ENCODE measurements at places on chromosomes 3 and 15.

- no peak for DNase-seq
Observed at GRCh38 chr15:40252141-40252437, 13.2 kb downstream of the PAK6 start.

GRCh38 chr3:39638301-39638700 lies 170.8 kb downstream of the MOBP start:
- DNase-seq, result no peak

DNA sequence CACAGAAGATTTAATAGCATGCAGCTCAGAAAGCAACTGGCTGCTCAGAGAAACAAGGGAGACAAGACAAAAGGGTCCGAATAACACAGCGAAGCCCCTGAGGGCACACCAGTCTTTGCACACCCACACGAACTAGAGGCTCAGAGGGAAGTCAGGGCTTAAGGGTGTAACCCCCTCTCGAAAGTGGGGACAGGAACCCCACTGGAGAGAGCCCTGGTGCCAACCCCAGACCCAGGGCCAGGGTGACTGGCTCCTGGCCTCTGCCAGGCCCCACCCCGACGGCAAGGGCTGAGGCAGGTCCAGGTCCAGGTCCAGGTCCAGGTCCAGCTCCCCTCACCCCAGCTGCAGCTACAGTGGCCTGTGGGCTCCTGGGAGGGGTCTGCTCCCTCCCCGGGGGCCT lies 10.5 kb upstream of the PRR23E start:
- DNase-seq, result no peak

DNA sequence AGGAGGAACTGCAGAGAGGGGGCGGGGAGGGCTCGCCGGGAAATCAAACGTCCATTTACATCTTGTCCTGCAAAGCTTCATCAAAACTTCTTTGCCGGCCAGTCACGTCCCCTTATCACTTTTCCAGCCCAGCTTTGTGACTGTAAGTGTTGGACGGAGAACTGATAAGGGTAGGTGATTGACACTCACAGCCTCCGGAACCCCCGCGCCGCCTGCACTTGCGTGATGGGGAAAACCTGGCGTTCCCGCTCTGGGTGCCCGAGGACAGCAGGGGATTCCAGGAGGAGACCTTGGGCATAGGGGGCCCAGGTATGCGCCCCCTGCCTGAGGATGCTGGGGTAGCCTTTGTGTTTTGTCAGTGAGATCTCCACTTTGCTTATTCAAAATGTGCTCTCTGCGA lies 72.8 kb upstream of the ANKRD34C start:
- no peak for DNase-seq

- no peak for DNase-seq
Observed at GRCh38 chr3:156142702-156143101, 22.3 kb downstream of the KCNAB1 start.

GRCh38 chr3:120451806-120452205 lies 1.0 kb upstream of the FSTL1 start:
- DNase-seq, result no peak

DNA sequence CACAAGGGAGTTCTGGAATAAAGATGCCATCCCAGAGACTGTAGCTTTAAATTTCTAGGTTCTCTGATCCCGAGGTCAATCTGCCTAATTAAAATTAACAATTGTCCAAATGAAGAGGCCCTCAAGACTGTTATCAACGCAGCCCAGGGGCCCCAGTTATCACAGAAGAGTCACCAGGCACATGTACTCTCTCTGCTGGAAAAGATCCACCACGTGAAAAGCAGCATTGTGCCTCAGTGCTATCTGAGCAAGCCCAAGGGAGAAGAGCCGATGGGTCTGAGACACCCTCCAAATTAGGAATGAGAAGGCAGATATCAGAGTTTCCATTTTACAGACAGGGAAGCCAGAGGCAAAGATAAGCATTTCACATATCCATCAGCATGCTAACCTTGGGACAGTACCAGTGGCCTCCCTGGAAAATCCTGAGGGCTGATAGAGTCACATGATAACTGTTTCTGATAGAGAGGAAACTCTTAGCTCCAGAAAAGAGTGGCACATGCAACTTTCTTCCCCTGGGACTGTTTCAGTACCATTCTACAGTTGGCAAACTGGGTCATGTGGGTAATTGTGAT lies 55.5 kb downstream of the ITGB5 start:
- DNase-seq, result no peak

- DNase-seq, result no peak
Observed at GRCh38 chr15:54528021-54528420, 549.8 kb downstream of the UNC13C start.

GRCh38 chr3:18840535-18841137 lies 307.7 kb upstream of the KCNH8 start:
- DNase-seq, result no peak

- DNase-seq, result no peak
Observed at GRCh38 chr3:172478116-172478515, 29.9 kb upstream of the GHSR start.

DNA sequence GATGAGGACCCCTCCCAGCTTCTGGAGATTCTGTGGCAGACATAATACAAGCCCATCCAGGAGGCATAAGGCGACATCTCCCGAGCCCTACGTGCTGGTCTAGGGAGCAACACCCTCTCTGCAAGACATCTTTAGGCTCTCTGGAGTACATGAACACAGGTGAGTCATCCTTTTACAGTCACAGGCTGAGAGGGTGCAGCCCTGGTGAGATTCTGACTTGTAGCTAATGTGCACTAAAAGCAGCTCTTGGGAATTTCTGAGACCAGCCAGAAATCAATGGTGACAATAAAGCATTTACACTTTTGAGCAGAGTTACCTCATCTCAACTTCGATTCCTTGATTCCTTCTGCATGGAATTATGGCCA lies 131.1 kb downstream of the XXYLT1 start:
- DNase-seq, result no peak

DNA sequence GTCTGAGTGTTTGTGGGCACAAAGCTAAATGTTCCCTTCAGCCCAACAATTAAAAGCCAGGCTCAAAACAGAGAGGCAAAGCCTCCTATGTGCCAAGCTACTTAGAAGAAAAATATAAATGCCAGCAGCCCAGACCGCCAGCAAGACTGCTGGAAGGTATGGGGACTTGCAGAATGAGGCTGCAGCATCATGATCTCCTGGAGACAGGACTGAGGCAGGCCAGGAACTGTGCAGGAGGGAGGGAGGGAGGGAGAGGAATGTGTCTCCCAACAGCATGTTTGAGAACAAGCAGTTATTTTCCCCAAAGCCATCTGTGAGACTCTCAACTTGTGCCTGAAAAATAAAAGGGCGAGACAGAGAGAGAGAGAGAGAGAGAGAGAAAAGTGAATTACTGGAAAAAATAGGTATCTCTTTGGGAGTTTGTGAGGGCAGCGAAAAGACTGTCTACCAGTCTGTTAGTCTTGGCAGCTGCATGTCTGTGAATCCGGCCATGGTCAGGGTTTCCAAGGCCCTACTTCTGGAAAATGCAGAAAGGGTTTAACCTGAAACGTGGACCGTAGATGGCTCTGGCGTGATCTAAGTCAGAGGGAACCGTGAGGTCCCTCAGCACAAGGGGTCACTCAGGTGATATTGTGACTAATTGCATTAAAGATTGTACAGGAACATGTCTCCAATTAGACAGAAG lies 139.7 kb upstream of the COL8A1 start:
- DNase-seq, result no peak

GRCh38 chr15:91940496-91941381 lies 87.2 kb downstream of the SLCO3A1 start:
- no peak for DNase-seq

DNA sequence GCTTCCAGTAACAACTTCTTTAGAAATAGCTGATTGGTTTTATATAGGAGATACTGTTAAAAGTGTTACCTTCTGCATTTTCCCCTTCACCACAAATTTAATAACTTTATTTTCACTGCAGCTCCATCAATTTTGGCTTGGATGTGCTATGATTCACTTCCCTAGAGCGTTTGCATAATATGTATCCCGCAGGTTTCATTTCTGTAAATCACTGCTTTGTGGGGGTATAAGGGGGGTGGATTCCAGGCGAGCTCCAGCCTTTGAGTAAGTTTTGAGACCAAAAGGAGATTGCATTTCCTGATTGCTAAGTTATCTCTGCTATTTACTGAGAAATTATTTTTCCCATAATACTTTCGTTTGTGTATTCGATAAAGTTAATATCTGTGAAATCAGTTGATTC lies 232.6 kb downstream of the TBL1XR1 start:
- no peak for DNase-seq

GRCh38 chr3:72105306-72105705 lies 320.4 kb upstream of the PROK2 start:
- no peak for DNase-seq

- no peak for DNase-seq
Observed at GRCh38 chr3:923161-923910, 169.5 kb upstream of the CNTN6 start.

DNA sequence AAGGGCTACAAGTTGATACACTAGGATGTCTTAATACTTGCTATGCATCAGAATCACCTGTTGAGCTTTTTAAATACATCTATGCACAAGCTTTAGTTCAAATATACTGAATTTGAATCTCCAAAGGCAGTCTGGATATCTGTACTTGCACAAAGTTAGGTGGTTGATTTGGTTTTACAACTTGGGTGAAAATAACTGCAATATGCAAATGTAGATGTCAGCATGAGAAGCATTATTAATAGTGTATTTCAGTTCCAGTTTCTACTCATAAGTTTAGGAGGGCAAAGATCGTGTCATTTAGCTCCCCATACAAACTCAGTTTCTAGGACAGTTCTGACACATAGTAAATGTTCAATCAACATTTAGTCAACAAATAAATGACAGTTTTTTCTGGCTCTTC lies 25.6 kb downstream of the IQCB1 start:
- DNase-seq, result no peak

GRCh38 chr3:8846176-8846575 lies 76.8 kb upstream of the OXTR start:
- DNase-seq, result no peak

GRCh38 chr15:22979238-22980188 lies 655 bp downstream of the CYFIP1 start:
- DNase-seq, result peak; percentile 22

GRCh38 chr15:76223521-76223920 lies 87.7 kb downstream of the ETFA start:
- no peak for DNase-seq

GRCh38 chr3:100151024-100151707 lies 36.9 kb upstream of the FILIP1L start:
- no peak for DNase-seq

- no peak for DNase-seq
Observed at GRCh38 chr15:43273243-43273642, 6.5 kb upstream of the TGM5 start.

DNA sequence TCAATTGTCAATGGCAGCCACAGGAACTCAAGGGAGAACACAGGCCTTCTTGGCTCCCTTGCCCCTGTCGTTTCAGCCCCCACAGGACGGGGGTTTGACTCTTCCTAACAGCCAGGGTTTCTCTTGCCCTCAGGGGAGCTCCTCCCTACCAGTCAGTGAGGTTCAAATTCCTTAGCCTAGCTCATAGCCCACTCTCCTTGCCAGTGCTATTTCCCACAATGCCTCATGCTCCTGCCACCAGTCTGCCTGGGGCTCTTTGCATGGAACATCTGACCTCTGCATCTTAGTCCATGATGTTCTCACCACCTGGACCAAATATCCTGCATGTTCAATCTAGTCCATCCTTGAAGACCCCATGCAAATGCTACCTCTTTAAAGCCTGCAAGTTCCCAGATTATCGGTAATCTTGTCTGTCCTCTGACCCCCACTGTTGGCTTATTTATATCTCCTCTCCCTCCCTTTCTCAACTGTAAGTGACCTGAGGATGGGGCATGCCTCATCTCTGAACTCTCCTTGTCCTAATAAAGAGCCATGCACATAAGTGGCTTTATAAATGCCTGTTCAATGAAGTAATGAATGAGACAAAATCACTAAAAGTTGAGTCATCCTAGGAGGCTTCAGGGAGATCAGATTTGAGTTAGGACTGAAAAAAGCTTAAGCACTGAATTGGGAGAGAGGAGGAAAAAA lies 78.0 kb downstream of the MYO1E start:
- DNase-seq, result no peak

DNA sequence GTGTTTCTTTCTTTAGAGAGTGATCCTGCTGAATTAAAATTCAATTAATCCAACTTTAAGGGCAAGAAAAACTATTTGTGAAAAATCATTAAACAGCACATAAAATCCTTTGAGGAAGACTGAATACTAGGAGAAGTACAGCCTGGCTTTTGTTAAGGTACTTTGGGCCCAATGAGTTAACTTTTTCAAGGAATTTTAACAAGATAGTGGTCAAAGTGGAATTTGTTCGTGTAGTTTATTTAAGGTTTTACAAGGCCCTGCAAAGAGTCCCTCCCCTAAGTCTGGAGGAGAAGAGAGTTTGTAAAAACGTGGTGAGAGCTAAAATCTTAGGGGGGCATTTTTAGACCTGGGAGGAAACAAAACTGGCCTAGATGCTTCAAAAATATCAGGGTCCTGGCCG lies 26.0 kb upstream of the TRIM71 start:
- no peak for DNase-seq

DNA sequence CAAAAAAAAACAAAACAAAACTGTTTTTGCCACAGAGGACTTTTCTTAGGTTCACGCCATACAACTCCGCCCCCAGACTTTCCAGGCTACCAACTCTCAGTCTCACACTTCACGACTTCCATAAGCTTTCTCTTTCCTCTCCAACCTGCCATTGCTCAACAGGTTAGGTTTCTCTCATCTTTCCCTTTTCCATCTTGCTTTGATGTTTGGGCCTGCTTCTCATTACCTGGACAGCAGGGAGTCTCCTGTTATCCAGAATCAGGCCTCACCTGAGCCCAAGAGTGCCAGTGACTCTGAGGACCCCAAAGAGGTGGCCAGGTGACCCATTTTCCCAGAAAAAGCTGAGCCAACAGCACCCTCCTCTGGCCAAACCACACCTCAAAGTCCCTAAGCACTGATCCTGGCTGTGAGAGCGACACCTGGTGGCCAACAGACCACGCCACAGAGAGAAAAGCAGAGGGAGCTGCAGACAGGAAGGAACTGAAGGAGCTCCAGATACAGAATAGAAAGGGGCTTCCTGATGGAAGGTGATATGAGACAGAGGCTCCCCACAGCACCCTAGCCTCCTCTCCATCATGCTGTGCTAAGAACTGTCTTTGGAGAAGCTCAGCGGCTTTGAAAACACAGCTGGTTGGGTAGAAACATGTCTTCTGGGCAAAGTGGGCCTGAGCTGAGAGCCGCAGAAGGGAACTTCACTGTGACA lies 4.0 kb downstream of the CCDC51 start:
- DNase-seq, result peak; percentile 79

GRCh38 chr3:154275965-154276364 lies 48.3 kb downstream of the DHX36 start:
- no peak for DNase-seq

- no peak for DNase-seq
Observed at GRCh38 chr3:7333125-7333524, 472.2 kb downstream of the GRM7 start.

GRCh38 chr3:180359061-180359952 lies 242.7 kb upstream of the TTC14 start:
- DNase-seq, result no peak
